ENCODE measurements at places on chromosomes 12 and 14. TPM values are rescaled to one million over a fixed set of nuclear protein-coding genes. Genes with fewer than 3 reads are reported as not detected.

The FERMT2 gene
- total RNA-seq, result 34.2 TPM

The FAIM2 gene
- total RNA-seq, result not detected

The C12orf54 gene
- total RNA-seq, result 3.5 TPM

The OR10A7 gene
- not detected for total RNA-seq

The NRXN3 gene
- total RNA-seq, result under 0.01 TPM

The DHH gene
- under 0.01 TPM for total RNA-seq

The TDRD9 gene
- under 0.01 TPM for total RNA-seq

The C12orf42 gene
- total RNA-seq, result not detected

The PRIMA1 gene
- total RNA-seq, result not detected

The FITM1 gene
- total RNA-seq, result 0.34 TPM

The KCNC2 gene
- total RNA-seq, result not detected

The KRT85 gene
- not detected for total RNA-seq

The LGMN gene
- total RNA-seq, result 79.7 TPM

The SDS gene
- total RNA-seq, result not detected

The YBX3 gene
- 186 TPM for total RNA-seq

The C3AR1 gene
- not detected for total RNA-seq

Data from nasal cavity respiratory epithelium epithelial cell of viscerocranial mucosa (primary cell).